Right ventricle myocardium inferior (tissue), 1 donor: ENCODE measurements at places on chromosomes 2 and 18.

DNA sequence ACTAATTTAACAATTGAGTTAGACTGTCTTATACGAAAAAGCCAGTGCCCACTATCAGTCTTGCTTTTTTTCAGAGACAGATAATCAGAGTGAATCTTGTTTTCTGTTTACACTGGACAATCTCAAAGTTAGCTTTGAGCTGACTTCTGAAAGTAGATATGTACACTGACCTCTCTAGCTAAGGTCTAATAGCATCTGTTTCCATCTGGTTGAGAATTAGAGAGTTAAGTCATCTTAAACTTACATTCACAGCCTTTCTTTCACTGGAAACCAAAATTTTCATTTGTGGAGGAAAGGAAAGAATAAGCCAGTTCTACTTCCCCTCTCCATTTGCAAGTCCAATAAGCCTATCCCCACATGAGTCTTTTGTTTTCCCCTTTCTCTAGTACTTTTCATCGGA is 89.3 kb downstream of the VRK2 start:
- DNase-seq, result no peak

GRCh38 chr2:165450156-165450555 is 19.3 kb upstream of the CSRNP3 start:
- DNase-seq, result no peak

GRCh38 chr2:12488352-12489318 is 228.1 kb upstream of the TRIB2 start:
- DNase-seq, result no peak

DNA sequence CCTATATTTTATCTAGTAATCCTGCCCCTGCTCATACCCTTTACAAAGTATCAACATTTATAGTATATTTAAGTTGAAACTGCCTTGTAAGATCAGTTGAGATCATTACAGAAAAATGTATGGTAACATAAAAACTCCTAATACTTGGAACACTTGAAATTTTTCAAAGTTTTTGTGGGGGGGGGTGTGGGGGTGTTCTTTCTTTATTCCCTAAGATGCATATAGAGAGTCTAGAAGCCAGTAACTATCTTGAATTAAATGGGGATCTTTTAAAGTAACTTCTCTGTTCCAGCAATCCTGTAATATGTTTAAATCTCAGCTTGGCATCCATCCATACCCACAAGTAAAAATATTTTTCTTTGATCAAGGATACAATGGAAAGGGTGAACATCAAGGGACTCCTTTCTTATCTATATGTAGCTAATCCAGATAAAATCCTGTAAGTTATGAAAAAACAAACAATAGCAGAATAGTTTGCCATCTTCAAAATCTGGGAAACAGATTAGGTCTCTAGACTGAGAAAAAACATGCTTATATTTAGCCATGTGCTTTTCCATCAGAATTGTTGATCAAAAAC is 455.3 kb downstream of the MEIS1 start:
- DNase-seq, result no peak

DNA sequence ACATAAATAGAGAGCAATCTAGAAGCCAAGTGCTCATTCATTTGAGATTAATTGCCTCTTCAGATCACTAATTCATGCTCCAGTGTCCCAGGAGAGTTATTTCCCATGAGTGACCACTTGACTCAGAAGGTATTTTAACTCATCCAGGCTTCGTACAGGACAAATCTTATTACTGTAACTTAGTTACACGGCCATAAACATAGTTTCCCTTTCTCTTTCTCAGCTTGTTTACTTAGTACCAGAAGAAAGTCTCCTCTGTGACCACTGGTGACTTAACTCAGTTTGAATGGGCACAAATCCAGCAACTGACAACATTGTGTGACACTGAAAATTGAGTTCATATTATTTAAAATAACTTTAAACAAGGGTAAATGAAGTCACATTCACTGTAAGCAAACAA is 25.3 kb downstream of the MMADHC start:
- DNase-seq, result no peak

- no peak for DNase-seq
Measured at GRCh38 chr2:241912021-241912555, 42.6 kb downstream of the RTP5 start.

GRCh38 chr2:208033701-208034502 is 8.6 kb upstream of the PLEKHM3 start:
- no peak for DNase-seq

GRCh38 chr2:149472413-149472812 is 115.2 kb downstream of the MMADHC start:
- no peak for DNase-seq
